ENCODE measurements at places on chromosomes 5 and 9.

DNA sequence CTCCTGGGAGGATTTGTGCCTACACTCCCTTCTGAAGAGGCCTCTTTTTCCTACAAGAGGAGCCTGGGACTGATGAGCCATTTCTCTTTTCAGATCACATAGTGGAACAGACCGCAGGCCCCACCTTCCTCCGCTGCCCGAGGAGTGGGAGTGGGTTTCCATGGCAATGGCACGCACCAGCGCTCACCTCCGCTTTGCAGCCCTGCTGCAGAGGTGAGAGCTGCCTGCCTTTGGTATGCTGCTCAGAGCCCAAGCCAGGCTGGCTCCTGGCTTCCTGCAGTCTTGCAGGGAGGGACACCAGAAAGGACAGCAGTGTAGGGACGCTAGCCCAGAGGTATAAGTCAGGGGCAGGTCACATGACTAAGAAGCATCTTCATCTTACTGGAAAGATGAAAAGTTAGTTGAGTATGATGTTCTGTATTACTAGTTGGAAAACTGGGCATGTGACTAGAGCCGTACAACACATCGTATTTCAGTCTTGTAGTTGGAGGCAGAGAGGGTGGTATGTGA lies 12.4 kb downstream of the PTTG1 start:
- peak; percentile 37 for DNase-seq

- DNase-seq, result no peak
These were observed 336.8 kb upstream of the RFX3 start for GRCh38 chr9:3862561-3862960.

DNA sequence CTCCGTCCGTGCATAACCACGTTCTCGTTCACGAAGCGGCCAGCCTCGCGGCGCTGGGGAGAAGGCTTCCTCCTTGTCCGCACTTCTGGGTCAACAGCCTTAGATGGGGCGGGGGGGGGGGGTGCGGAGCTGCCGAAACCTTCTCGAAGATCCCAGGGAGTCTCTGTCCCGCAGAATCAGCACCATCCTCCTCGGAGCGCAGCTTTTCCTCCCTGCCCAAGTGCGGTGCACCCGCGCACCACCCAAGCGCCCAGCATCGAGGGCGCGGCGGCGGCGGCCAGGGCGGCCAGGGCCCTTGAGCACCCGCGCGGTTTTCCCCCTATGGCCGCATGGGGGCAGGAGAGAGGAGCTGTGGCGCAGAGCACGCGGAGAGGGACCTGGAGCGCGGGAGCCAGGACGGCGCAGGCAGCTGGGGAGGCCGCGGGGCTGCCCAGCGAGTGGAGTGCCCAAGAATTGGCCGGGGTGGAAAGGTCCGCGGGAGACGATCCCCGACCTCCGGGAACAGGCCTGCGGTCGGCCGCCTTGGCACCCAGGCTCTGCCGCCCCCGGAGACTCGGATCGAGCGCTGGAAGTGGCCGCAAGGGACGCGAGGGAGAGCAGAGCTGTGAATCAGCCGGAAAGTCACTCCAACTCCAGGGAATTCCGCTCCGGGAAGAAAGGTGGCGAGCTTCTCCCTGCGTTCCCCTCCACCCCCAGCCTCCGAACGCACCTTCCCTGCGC lies 43.1 kb downstream of the TMEM174 start:
- DNase-seq, result peak; percentile 84

DNA sequence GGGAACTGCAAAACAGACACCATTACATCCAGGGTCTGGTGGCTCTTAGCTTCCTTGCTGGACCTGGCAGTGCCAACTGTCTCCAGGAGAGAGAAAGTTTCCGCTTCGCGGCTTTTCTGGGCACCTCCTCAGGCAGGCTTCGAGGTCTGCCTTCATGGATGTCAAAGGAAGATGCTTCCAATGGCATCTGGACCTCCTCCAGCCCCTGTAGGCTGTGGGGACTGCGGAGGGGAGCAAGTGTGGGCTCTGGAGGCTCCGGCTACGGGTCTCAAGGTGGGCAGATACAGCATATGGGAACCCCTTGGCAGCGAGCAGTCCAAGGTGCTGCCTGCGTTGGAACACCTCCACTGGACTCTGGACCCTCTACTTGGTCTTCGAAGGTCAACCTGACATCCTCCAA lies 6.0 kb downstream of the C9orf50 start:
- no peak for DNase-seq

DNA sequence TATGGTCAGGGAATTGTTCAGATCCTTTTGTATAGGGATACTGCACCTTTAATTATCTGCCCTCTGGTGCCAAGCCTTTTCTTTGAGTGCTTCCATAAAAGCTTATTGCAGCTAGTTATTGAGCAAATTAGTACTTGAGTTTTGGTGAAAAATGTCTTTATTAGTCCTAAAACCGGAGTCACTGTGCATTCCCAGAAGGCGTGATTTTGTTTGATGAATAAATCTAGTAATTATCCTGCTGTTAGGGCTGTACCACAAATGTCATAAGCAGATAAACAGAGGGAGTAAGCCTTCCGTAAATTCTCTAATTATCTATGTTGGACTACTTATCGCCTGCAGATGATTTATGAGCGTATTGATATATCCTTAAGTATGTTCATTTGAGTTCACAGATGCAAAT lies 620.7 kb upstream of the ARRDC3 start:
- no peak for DNase-seq

Measured in WTC11 (cell line).